Caco-2 (cell line): ENCODE measurements at places on chromosomes 13 and 19.

DNA sequence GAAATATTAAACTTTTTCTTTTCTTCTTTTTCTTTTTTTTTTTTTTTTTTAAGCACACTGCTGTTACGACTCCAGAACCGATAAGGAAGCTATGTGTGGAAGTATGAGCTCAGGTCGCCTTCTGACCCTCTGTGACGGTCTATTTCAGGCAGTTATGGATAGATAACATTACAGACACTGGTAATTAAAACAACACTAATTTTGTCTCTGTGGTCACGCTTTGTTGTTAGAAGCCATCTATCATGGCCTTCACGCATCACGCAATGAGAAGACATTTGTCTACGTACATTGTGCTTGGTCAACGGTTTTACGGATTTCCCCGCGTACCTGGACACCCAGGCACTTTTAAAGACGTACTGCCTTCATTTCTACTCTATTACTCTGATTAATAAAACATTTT lies 306.0 kb upstream of the ZNF507 start:
- no peaks in the 10 kb centered on the region for H3K4me1 ChIP-seq
- no peaks in the 10 kb centered on the region for H3K27me3 ChIP-seq
- no peak overlapping the region for H3K4me3 ChIP-seq
- no peak overlapping the region for H3K27ac ChIP-seq

DNA sequence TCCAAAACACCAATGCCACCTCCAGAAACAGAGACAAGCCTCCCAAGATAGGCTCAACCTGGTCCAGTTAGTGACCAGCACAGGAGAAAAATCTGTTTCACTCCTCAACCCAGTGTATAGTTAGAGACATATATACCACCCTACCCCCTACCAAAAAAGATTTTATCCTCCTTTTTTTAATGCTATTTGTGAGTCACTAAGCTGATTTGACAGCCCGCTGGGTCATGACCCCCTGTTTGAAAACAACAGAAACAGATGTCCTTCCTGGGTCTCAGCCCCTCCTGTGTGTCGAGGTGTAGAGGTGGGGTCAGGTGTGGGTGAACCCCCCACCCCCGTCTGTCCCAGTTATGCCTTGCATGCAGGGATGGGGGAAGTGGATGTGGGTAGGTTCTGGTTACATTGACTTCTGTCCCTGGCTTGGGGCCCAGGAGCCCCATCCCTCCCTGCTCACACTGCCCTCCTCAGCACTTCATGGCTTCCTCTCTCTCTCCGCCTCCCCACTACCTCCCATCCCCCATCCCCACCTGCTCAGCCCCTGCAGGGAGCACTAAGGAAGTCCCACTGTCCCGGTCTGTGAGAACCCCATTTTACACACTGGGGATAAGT lies 14.0 kb upstream of the TOMM40 start:
- H3K27ac ChIP-seq: peak overlapping the region; percentile 21

GRCh38 chr13:112457485-112457884 lies 81.3 kb downstream of the SPACA7 start:
- no peak overlapping the region for H3K27ac ChIP-seq
- H3K36me3 ChIP-seq: no peaks in the 10 kb centered on the region
- no peaks in the 10 kb centered on the region; the same call in 1 of the 2 replicates for H3K27me3 ChIP-seq
- no peaks in the 10 kb centered on the region for H3K4me1 ChIP-seq
- no peak for DNase-seq

DNA sequence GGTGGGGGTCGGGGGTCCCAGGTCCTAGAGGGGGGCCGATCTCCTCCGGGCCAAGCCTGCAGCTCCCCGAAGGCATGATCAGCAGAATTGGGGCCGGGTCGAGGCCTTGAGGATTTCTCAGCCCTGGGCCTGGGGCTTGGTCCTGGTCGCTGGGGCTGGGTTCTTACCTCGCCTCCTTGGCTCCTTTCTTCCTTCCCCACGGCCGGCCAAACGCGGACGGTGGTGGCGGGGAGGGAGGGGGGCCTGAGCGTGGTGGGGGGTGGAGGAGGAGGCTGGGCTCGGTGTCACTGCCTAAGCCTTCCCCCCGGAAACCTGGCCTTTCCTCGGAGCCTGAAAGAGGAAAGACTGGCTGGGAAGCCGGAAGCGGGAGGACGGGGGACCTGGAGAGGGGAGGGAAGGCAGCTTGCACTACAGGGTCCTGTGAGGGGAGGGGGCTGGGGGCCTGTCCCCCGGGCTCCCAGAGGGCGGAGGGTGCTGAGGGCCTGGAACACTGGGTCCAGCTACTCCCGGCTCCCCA lies at the start of gene ZNF579:
TSS of gene ZNF579 (minus strand) at position 221 of the 517 bp plus-strand sequence. CDS start 1,209 bp downstream, outside the sequence.
- peak; percentile 93 for DNase-seq
- peak within 1 kb of the TSS; percentile 46 for H3K27ac ChIP-seq
- peaks cover 19% of the 10 kb centered on the region for H3K4me1 ChIP-seq
- peak within 1 kb of the TSS; percentile 68 for H3K4me3 ChIP-seq
- H3K27me3 ChIP-seq: no peaks in the 10 kb centered on the region
- H3K36me3 ChIP-seq: no peaks in the 10 kb centered on the region; the same call in 1 of the 2 replicates

DNA sequence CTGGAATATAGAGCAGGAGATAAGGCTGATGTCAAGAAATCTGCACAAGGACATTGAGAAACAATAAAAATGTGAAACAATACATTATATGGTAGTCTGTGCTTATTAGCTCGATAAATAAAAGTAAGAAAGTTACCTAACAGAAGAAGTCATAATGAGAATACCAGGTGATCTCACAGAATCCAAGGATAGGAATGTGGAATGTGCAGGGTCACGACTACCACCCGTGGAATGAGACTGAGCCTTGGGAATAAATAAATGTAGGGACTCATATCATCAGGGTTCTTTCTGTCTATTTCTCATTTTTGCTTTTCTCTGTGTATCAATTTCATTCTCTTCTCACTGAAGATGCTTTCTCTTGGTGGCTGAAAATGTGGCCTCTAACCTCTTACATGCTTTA lies 26.0 kb upstream of the KBTBD7 start:
- no peaks in the 10 kb centered on the region for H3K27me3 ChIP-seq
- no peak overlapping the region for H3K4me3 ChIP-seq
- H3K36me3 ChIP-seq: no peaks in the 10 kb centered on the region; the same call in 1 of the 2 replicates
- no peak for DNase-seq

- peak overlapping the region; percentile 98 for H3K27ac ChIP-seq
- peaks cover 9% of the 10 kb centered on the region; the same call in 1 of the 2 replicates for H3K4me1 ChIP-seq
- peak overlapping the region; percentile 74 for H3K4me3 ChIP-seq
- H3K27me3 ChIP-seq: no peaks in the 10 kb centered on the region
- H3K36me3 ChIP-seq: no peaks in the 10 kb centered on the region
These were observed 1.5 kb downstream of the FOSB start for GRCh38 chr19:45469132-45469944.

GRCh38 chr13:111304603-111305289 lies 15.7 kb upstream of the TEX29 start:
- no peaks in the 10 kb centered on the region for H3K27me3 ChIP-seq
- no peak overlapping the region for H3K27ac ChIP-seq
- H3K4me3 ChIP-seq: no peak overlapping the region
- no peaks in the 10 kb centered on the region for H3K4me1 ChIP-seq

GRCh38 chr19:56162258-56162657 lies 13.6 kb upstream of the GALP start:
- H3K4me1 ChIP-seq: no peaks in the 10 kb centered on the region
- no peak for DNase-seq
- no peaks in the 10 kb centered on the region for H3K27me3 ChIP-seq
- no peak overlapping the region for H3K4me3 ChIP-seq

DNA sequence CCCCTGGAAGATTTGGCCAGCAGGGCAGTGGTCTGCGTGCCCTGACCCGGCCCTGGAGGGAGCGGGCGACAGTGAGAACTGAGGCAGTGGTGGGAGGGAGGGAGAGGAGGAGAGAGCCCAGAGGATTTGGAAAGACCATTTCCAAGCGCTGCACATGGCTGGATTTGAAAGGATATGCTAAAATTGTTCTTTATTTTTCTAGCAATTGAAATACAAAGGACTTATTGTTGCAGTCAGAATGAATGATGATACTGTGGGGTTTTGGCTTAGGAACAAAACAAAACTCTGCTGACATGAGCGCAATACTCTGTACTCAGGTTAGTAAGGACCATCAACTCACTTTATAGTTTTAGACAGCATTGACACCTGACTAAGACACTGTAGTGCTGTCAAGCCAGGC lies 69.5 kb downstream of the TNFRSF19 start:
- no peak overlapping the region for H3K27ac ChIP-seq
- no peak overlapping the region for H3K4me3 ChIP-seq
- peaks cover 2% of the 10 kb centered on the region for H3K4me1 ChIP-seq
- H3K27me3 ChIP-seq: no peaks in the 10 kb centered on the region

GRCh38 chr13:100514788-100515409 lies 73.7 kb downstream of the GGACT start:
- no peak overlapping the region for H3K27ac ChIP-seq
- H3K4me3 ChIP-seq: no peak overlapping the region
- peak; percentile 82 for DNase-seq
- H3K27me3 ChIP-seq: no peaks in the 10 kb centered on the region

DNA sequence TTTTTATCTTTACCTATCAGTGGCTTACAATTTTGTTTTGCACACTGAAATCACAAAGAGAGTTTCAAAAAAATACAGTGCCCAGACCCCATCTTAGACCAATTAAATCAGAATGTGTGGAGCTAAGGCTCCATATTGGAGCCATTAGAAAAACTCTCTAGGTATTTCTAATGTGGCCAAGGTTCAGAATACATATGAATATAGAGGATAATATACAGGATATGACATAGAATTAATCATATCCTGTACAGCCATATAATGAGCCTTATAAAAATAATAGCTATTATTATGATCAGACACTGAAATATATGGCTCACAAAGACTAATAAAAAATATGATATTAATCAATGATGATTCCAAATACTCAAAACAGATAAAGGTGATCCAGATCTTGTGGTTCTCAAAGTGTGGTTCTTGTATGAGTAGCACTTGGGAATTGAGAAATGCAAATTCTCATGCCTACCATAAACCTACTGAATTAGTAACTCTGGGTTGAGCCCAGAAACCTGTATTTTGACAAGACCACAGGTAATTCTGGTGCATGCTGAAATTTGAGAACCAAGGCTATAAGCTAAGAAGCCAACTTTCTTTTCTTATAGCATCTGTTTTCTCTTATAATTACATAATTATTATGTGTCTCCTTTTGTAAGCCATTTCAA lies 408.0 kb downstream of the DIAPH3 start:
- no peaks in the 10 kb centered on the region for H3K36me3 ChIP-seq
- H3K4me3 ChIP-seq: no peak overlapping the region
- DNase-seq: no peak

- H3K36me3 ChIP-seq: no peaks in the 10 kb centered on the region
- peak overlapping the region; percentile 84 for H3K27ac ChIP-seq
- peaks cover 25% of the 10 kb centered on the region for H3K4me1 ChIP-seq
These were observed 1.7 kb upstream of the EML2 start for GRCh38 chr19:45640849-45641273.

- H3K36me3 ChIP-seq: no peaks in the 10 kb centered on the region
- no peak overlapping the region for H3K27ac ChIP-seq
- no peaks in the 10 kb centered on the region; the same call in 1 of the 2 replicates for H3K27me3 ChIP-seq
- H3K4me1 ChIP-seq: no peaks in the 10 kb centered on the region
These were observed 9.5 kb upstream of the SUPT20H start for GRCh38 chr13:37068962-37069361.

GRCh38 chr19:51144482-51145045 lies 2.5 kb downstream of the SIGLEC7 start:
- H3K4me1 ChIP-seq: no peaks in the 10 kb centered on the region
- no peak for DNase-seq
- H3K36me3 ChIP-seq: no peaks in the 10 kb centered on the region

DNA sequence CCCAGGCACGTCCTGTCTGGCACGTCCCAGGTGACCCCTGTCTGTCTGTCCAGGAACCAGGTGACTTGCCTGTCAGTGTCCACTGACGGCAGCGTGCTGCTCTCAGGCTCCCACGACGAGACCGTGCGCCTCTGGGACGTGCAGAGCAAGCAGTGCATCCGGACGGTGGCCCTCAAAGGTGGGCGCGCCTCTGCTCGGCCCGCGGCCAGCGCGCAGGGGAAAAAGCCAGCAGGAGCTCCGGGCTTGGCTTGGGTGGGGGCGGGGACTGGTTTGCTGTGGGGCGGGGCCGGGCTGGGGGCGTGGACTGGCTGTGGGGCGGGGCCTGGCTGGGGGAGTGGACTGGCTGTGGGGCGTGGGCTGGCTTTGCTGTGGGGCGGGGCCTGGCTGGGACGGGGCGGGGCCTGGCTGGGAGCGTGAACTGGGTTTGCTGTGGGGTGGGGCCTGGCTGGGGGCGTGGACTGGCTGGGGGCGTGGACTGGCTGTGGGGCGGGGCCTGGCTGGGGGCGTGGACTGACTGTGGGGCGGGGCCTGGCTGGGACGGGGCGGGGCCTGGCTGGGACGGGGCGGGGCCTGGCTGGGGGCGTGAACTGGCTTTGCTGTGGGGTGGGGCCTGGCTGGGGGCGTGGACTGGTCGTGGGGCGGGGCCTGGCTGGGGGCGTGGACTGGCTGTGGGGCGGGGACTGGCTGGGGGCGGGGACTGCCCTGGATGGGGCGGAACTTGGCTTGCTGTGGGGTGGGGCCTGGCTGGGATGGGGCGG lies 7.2 kb downstream of the WDR18 start:
- DNase-seq: peak; percentile 65
- no peaks in the 10 kb centered on the region for H3K27me3 ChIP-seq
- H3K27ac ChIP-seq: no peak overlapping the region
- no peak overlapping the region for H3K4me3 ChIP-seq
- H3K4me1 ChIP-seq: peaks cover 38% of the 10 kb centered on the region

- no peaks in the 10 kb centered on the region for H3K27me3 ChIP-seq
- DNase-seq: no peak
- H3K4me3 ChIP-seq: no peak overlapping the region
- H3K4me1 ChIP-seq: no peaks in the 10 kb centered on the region
These were observed 10.0 kb upstream of the OR1M1 start for GRCh38 chr19:9076901-9077300.

- no peak for DNase-seq
- H3K27ac ChIP-seq: no peak overlapping the region
- H3K27me3 ChIP-seq: no peaks in the 10 kb centered on the region
- no peaks in the 10 kb centered on the region for H3K36me3 ChIP-seq
- no peak overlapping the region for H3K4me3 ChIP-seq
- H3K4me1 ChIP-seq: no peaks in the 10 kb centered on the region
These were observed 74.6 kb upstream of the C13orf46 start for GRCh38 chr13:114048443-114048842.

- no peaks in the 10 kb centered on the region for H3K27me3 ChIP-seq
- no peak for DNase-seq
- H3K4me3 ChIP-seq: no peak overlapping the region
- H3K4me1 ChIP-seq: no peaks in the 10 kb centered on the region
- no peaks in the 10 kb centered on the region for H3K36me3 ChIP-seq
These were observed 85.8 kb upstream of the ZNF536 start for GRCh38 chr19:30286378-30286777.

- no peak overlapping the region for H3K4me3 ChIP-seq
- no peaks in the 10 kb centered on the region for H3K27me3 ChIP-seq
- DNase-seq: no peak
- H3K27ac ChIP-seq: no peak overlapping the region
- H3K4me1 ChIP-seq: no peaks in the 10 kb centered on the region
These were observed 808 bp downstream of the SLITRK5 start for GRCh38 chr13:87671753-87672605.

- H3K4me3 ChIP-seq: no peak overlapping the region
- peaks cover 14% of the 10 kb centered on the region; the same call in 1 of the 2 replicates for H3K4me1 ChIP-seq
- H3K27me3 ChIP-seq: no peaks in the 10 kb centered on the region
- no peak overlapping the region for H3K27ac ChIP-seq
- no peak for DNase-seq
These were observed 127.0 kb downstream of the UGGT2 start for GRCh38 chr13:95926231-95926630.
